ENCODE measurements at places on chromosomes 2 and 18.

DNA sequence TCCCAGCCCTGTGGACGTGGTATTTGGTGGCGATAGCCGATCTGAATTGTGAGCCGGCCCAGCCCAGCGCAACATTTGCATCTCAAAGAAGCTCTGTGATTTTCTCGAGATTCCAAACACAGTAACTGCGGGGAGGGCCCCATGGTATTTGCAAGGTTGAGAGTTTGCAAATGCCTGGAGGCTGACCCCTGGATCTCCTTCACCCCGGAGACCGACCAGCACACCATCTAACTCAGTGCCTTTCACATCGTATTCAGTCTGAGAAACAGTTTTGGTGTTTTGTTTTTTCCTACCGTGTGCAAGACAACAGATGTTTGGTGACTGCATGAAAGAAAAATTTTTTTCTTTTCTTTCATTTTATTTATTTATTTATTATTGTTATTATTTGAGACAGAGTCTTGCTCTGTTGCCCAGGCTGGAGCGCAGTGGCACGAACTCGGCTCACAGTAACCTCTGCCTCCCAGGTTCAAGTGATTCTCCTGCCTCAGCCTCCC lies 40.3 kb downstream of the MYCN start:
- DNase-seq, result no peak

GRCh38 chr2:202201220-202202160 lies 36.9 kb downstream of the SUMO1 start:
- no peak for DNase-seq

- DNase-seq, result no peak
Measured at GRCh38 chr2:191862156-191862775, 15.4 kb upstream of the CAVIN2 start.

GRCh38 chr18:59426855-59427254 lies 67.8 kb upstream of the LMAN1 start:
- no peak for DNase-seq

DNA sequence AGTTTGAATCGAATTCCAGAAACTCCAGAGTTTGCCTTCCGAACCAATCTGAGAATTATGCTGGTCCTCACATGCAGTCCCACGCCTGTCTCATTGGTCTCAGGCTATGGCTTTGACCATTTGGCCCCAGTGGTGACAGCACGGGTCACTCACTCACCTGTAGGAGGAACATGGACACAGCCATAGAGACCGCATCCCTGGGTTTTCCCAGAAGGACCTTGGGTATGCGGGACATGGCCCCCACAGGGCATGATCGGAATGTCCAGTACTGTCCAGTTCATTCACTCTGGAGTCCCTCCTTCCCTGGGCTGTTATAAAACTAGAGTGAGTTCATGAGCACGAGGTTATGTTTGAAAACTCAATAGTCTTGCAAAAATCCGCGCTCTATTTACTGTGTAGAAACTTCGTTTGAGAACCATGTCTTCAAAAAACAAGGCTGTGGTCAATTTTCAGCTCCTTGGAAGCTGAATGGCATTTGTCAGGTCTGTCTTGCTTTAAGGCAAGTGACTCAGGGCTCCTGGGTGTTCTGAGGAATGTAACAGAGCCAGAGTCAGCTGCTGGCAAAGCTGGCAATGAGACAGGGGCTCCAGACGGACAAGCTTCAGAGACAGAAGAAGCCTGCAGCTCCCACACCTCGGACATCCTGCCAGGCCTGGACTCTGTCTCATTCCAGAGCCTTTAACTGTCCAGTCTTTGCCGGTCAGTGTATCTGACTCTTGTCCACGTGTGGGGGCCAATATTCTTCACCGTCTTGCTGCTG lies 86.7 kb upstream of the TMEM18 start:
- DNase-seq, result no peak

DNA sequence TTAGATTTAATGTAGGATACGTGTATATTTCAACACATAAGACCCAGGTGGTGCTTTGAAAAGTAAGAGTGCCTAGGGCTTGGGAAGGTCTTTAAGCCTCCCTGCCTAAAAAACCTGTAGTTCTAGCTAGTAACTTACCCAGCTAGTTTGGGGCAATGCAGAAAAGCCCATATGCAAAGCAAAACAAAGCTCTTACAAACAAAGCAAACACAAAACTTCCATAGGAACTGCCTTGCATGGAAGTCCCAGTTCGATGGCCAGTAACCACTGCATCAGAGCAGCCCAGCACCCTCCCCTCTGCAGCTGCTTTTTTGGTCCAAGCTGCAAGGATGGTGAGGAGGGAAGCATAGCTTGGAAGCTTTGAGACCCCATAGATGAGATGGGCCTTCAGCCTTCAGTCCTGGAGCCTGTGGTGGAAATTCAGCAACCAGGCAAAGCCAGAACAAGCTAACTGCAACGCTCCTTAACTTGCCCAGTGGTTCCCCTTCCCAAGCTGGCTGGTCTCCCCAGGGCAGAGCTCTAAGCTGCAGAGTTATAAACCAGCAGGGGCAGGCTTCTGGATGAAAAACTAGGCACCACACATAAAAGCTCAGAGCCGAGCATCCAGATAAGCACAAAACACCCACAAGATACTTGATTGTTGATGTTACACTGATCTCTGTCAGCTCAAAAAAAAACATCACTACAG lies 16.2 kb downstream of the C2orf76 start:
- no peak for DNase-seq

DNA sequence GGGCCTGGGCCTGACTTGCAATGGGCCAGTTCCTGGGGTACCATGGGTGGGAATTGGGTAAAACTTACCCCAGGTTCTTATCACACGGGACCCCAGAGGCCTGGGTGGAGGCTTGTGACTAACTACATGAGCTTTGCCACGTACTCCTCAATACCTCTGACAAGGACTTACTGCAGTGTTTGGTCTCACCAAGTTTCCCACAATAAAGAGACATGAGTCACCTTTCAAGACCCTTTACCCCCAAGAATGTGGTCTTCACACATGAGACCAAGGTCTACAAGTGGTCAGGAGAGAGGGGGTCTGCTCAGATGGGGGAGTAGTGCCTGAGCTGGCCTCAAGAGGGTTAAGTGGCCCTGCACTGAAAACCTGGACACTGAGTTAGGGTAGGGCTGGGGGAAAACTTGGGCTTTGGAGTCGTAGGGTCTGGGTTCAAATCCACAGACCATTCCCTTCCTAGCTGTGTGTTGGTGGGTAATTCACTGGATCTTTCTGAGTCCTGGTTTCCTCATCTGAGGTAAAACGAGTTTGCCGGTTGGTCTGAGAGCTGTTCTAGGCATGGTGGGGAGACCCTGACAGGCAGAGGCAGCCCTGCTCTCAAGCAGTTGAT lies 2.0 kb upstream of the GNLY start:
- DNase-seq, result no peak

- DNase-seq, result no peak
Measured at GRCh38 chr2:239579081-239579480, 178.3 kb upstream of the HDAC4 start.

GRCh38 chr18:45836242-45837205 lies 11.0 kb downstream of the SIGLEC15 start:
- DNase-seq, result no peak

- DNase-seq, result peak; percentile 91
Measured at GRCh38 chr2:11688222-11689069, 18.5 kb upstream of the NTSR2 start.

GRCh38 chr18:58953627-58954026 lies 89.0 kb downstream of the ZNF532 start:
- DNase-seq, result no peak

DNA sequence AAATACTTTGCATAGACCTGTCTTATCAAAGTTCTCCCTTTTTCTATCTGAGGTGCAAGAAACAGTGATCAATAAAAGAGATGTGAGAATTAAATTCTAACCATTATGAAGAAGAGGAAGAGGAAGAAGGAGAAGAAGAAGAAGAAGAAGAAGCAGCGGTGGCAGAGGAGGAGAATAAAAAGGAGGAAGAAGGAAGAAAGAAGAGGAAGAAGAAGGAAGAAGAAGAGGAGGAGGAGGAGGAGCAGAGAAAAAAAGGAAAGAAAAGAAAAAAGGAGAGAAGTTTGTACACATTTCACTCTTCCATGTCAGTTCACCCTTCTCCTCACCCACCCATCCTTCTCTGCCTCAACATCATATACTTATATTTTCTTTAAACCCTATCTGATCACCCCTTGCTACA lies 68.4 kb downstream of the METTL4 start:
- DNase-seq, result no peak

GRCh38 chr2:207759890-207760289 lies 9.8 kb downstream of the FZD5 start:
- DNase-seq, result no peak

- no peak for DNase-seq
Measured at GRCh38 chr2:28268386-28268785, 124.3 kb upstream of the FOSL2 start.

GRCh38 chr2:217978536-217979150 lies 24.2 kb downstream of the TNS1 start:
- DNase-seq, result peak; percentile 93

GRCh38 chr18:76960528-76961035 lies 138.2 kb downstream of the ZNF236 start:
- no peak for DNase-seq

DNA sequence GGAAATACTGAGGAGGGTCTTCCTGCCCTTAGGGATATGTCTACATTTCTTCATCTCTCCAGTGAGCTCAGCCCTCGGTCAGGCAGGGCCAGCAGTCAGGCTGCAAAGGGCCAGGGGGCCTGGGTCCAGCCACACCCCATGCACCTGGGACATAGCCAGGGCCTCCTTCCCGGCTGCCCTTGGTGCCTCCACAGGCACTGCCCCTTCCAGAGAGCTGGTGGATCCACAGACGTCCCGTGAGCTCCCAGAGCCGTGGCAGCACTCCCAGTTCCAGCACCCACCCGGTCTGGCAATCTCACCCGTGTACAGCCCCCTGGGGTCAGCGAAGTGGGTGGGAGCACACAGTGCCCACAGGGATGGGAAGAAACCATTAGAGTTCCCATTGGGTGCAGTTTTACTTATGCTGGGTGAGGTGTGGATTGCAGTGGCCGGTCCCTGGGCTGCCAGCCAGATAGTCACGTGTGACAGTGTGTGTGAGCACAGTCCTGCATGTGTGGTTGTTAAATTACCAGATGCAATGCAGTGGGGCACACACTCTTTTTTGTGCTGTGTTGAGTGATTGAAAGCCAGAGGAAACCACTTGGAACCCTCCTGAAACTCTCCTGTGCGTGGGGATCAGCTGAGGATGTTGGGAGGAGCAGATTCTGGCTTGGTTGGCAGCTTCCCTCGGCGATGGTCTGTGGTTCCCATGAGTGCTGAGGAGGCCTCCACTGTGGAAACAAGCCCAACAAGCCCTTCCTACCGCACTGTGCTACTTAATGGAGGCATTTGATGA lies 131.0 kb downstream of the SNTG2 start:
- peak; percentile 92 for DNase-seq

DNA sequence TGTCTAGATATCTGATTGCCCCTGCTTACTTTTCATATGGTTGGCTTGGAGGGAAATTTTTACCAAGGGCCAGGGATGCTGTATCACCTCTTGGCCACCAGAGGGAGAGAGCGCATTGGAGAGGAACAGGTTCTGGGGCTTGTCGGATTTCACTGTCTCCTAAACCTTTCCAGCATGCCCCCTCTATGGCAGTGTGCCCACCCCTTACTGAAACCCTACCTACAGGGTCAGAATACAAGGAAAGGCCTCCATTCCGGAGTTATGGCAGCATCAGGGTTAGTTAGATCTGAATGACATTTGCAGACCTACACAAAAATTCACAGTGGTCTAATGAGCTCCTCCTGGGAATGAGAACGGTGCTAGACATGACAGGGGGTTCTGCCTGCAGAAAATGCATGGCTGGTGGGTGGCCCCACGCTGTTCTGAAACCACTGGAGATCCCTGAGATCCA lies 5.8 kb downstream of the SLC14A2 start:
- DNase-seq, result peak; percentile 56

GRCh38 chr18:72697706-72698105 lies 153.6 kb upstream of the CBLN2 start:
- DNase-seq, result no peak

DNA sequence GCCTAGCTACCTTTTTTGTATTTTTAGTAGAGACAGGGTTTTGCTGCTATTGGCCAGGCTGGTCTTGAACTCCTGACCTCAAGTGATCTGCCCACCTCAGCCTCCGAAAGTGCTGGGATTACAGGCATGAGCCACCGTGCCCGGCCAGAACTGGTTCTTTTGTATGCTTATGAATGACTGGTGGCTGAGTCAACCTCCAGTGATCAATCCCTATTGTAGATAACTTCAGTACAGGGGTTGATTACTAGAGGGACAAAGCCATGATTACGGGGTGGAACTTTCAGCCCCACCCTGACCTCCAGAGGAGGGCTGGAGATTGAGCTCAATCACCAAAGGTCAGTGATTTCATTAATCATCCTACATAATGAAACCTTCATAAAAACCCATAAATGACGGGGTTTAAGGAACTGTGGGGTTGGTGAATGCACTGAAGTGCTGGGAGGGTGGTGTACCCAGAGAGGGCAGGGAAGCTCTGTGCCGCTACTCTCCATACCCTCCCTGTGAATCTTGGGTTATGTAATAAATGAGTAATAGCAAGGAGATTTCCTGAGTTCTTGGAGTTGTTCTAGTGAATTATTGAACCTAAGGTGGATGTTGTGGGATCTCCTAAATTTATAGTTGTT lies 281.8 kb upstream of the CXCR4 start:
- no peak for DNase-seq

DNA sequence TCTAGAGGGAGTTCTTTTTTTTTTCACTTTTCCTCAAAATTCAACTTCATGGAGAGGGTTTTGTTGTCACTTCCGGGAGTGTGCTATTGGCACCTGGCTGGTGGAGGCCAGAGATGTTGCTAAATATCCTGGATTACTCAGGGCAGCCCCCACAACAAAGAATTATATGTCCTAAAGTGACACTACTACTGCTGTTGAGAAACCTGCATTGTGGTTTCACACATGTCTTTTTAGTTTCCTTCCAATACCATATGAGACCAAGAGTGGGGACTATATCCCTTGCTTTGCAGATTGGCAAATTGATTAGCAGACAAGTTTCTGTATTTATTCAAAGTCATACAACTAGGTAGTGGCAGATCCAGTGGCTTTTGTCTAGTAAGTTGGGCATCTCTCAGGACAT lies 826.8 kb downstream of the TRIB2 start:
- DNase-seq, result no peak

Data from osteoblast (primary cell).